Neuronal stem cell (in vitro differentiated cells): ENCODE measurements at places on chromosomes 2 and 18.

- H3K4me1 ChIP-seq: peaks cover 3% of the 10 kb centered on the region
- no peak for DNase-seq
- H3K4me3 ChIP-seq: no peak overlapping the region
- H3K27ac ChIP-seq: no peak overlapping the region
- no peaks in the 10 kb centered on the region for H3K27me3 ChIP-seq
- no peaks in the 10 kb centered on the region for H3K36me3 ChIP-seq
Observed at GRCh38 chr2:15788830-15789229, 151.5 kb upstream of the MYCN start.

DNA sequence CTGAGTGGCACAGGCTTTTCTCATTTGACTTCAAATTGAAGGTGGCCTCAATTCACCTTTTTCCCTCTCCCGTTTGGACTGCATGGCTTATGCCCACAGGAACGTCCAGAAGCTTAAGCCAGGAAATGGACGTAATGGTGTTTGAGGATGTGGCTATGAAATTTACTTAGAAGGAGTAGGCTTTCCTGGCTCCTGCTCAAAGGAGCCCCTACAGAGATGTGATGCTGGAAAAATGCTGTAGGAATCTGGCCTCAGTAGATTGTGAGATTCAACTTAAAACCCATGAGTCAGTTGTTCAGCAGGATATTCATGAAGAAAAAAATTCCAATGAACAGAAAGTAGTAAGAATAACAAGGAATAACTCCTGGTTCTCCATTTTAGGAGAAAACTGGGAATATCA lies 129.0 kb downstream of the ICOS start:
- peaks cover 5% of the 10 kb centered on the region for H3K4me1 ChIP-seq
- no peaks in the 10 kb centered on the region for H3K36me3 ChIP-seq
- H3K4me3 ChIP-seq: no peak overlapping the region
- no peaks in the 10 kb centered on the region for H3K27me3 ChIP-seq

DNA sequence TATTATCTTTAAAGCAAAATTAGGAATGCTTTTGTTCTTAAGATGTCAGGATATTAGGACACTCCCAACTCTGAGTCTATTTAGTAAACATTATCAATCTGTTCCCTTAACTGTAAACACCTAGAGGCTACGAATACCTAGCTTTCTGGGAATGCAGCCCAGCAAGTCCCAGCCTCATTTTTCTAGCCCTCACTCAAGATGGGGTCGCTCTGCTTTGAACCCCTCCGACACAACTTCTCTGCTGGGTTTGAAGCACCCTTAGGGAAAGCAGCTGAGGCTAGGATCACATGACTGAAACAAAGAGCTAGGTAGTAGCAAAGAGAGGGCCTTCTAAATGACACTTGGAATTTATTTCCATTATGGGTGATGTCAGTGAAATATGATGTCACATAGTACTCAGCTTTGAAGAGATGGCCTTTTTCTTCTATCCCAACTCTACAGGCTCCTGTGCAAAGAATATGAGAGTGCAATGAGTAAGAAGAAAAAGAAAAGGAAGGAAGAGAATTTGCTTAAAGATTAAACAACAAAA lies 114.7 kb downstream of the CSRNP3 start:
- H3K4me1 ChIP-seq: no peaks in the 10 kb centered on the region
- H3K36me3 ChIP-seq: peaks cover 31% of the 10 kb centered on the region
- H3K27me3 ChIP-seq: no peaks in the 10 kb centered on the region
- no peak for DNase-seq

GRCh38 chr2:155502766-155503165 lies 804.3 kb downstream of the KCNJ3 start:
- no peaks in the 10 kb centered on the region for H3K36me3 ChIP-seq
- H3K4me1 ChIP-seq: no peaks in the 10 kb centered on the region
- no peak for DNase-seq
- H3K4me3 ChIP-seq: no peak overlapping the region
- no peak overlapping the region for H3K27ac ChIP-seq
- no peaks in the 10 kb centered on the region for H3K27me3 ChIP-seq

- no peaks in the 10 kb centered on the region for H3K36me3 ChIP-seq
- no peaks in the 10 kb centered on the region for H3K27me3 ChIP-seq
- H3K27ac ChIP-seq: no peak overlapping the region
Observed at GRCh38 chr2:203656522-203657287, 49.7 kb upstream of the CD28 start.

DNA sequence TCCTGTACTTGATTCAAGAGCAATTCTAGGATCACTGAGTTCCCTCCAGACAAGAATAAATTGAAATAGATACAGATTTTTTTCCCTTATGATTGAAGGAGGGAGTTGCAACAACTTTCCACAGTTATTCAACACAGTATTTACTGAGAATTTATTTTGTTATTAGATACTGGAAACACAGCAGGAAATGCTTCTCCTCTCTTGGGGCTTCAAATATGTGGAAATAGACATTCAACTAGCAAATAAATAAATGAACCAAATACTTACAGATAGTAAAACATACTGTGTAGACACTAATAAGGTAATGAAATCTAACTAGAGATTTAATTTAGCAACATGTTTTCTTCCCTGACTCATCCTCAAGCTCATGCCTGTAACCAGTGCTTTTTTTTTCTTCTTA lies 169.2 kb downstream of the LNPK start:
- H3K4me3 ChIP-seq: no peak overlapping the region
- H3K27ac ChIP-seq: no peak overlapping the region
- no peaks in the 10 kb centered on the region for H3K36me3 ChIP-seq
- H3K27me3 ChIP-seq: no peaks in the 10 kb centered on the region

GRCh38 chr18:33123862-33124518 lies 316.5 kb downstream of the CCDC178 start:
- H3K27ac ChIP-seq: no peak overlapping the region
- H3K27me3 ChIP-seq: no peaks in the 10 kb centered on the region
- DNase-seq: no peak

GRCh38 chr2:27135478-27135955 lies 1.1 kb upstream of the PREB start:
- no peaks in the 10 kb centered on the region for H3K27me3 ChIP-seq
- no peak overlapping the region for H3K4me3 ChIP-seq
- H3K4me1 ChIP-seq: peaks cover 8% of the 10 kb centered on the region
- DNase-seq: no peak
- no peak overlapping the region for H3K27ac ChIP-seq

GRCh38 chr2:207082619-207083018 lies 83.1 kb downstream of the KLF7 start:
- H3K4me1 ChIP-seq: no peaks in the 10 kb centered on the region
- H3K36me3 ChIP-seq: peaks cover 98% of the 10 kb centered on the region
- H3K27ac ChIP-seq: no peak overlapping the region
- H3K27me3 ChIP-seq: no peaks in the 10 kb centered on the region
- DNase-seq: no peak

DNA sequence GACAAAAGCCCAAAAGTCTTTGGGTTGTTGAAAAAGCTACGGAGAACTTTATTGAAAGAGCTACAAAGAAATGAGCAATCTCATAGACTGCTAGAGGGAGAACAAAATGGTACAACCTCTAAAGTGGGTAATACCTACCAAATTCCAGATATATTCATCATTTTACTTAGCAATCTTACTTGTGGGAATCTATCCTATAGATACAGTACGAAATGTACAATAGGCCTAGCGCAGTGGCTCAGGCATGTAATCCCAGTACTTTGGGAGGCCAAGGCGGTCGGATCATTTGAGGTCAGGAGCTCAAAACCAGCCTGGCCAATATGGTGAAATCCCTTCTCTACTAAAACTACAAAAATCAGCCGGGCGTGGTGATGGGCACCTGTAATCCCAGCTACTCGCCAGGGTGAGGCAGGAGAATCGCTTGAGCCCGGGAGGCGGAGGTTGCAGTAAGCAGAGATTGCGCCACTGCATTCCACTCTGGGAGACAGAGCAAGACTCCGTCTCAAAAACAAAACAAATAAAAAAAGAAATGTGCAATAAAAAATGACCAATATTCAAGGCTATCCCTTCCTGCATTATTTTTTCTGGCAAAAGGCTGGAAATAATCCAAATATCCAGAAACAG lies 10.1 kb downstream of the EXOC6B start:
- H3K4me3 ChIP-seq: no peak overlapping the region
- peaks cover under 1% of the 10 kb centered on the region for H3K36me3 ChIP-seq
- no peaks in the 10 kb centered on the region for H3K27me3 ChIP-seq
- H3K4me1 ChIP-seq: no peaks in the 10 kb centered on the region

DNA sequence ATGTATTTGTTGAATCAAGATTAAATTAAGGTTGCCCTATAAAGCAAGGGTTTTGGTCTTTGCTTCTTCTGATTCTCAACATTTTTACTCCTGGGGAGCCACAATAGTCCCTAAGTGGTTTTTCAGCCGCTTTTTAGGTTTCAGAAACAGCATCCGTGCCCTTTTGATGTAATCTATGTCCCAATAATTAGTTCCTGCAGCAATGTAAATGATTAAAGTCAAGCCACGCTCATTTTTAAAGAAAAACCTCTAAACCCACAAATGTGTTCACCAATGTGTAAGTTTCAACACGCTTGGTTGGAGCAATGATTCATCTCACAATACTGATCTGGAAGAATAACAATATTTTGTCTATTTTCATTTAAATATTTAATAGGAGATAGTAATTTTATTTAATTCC lies 5.6 kb downstream of the ARL4C start:
- H3K27ac ChIP-seq: no peak overlapping the region
- H3K4me3 ChIP-seq: no peak overlapping the region
- DNase-seq: no peak
- H3K4me1 ChIP-seq: peaks cover 18% of the 10 kb centered on the region

DNA sequence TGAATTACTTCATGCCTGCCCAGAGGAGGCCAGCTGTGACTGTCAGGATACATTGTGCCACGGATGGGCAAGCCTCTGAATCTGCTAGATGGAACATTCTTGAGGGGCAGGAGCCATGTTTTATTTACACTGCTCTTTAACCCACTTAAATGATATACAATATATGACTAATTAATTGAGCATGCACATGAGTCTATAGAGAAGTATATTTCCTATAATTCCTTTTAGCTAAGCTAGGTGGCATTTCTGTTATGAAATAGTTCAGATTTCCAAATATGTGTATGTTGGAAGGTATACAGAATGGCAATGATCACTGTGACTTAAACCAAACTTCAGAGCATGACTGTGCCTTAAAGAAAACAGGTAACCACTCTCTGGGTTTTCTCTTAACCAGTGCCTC lies 131.7 kb downstream of the RAB3GAP1 start:
- no peak overlapping the region for H3K27ac ChIP-seq
- H3K36me3 ChIP-seq: no peaks in the 10 kb centered on the region
- H3K27me3 ChIP-seq: no peaks in the 10 kb centered on the region
- H3K4me3 ChIP-seq: no peak overlapping the region
- H3K4me1 ChIP-seq: peaks cover 10% of the 10 kb centered on the region
